ENCODE measurements at places on chromosomes 4 and X.

DNA sequence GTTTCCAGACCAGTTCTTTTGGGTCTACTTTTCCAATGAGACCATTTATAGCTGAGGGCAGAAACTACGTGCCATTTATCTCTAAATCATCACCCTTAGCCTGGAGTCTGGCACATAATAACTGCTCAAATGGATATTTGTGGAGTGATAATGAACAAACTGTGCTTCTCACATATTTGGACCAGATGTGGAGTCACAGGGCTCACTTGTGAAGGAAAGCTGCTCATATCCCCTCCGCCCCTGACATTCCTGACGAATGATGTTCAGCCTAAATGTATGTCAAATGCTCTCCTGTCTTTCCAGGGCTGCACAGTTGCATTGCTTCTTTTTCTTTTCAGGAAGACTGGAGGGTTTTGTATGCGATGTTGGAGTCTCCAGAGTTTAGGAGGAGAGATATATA, 110.1 kb downstream of the GBA3 start:
- H3K27ac ChIP-seq: no peak overlapping the region
- no peaks in the 10 kb centered on the region for H3K36me3 ChIP-seq
- H3K27me3 ChIP-seq: peaks cover 2% of the 10 kb centered on the region
- no peak for DNase-seq
- H3K4me1 ChIP-seq: no peaks in the 10 kb centered on the region

DNA sequence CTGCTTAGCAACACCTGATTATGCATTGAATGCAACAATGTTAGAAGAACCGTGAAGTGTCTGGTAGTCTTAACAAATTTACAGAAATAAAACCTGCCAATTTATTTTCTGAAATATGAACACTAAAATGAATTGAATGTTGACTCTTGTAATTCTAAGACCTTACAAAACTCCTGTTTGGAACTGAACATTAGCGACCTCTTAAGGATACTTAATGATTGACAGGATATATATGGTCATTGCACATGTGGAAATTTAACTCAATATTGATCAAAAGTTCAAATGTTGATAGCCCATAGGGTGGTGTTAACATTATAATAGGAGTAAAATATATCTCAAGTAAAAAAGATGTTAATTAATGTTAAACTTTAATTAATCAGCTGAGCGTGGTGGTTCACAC, 79.1 kb downstream of the TECRL start:
- H3K4me3 ChIP-seq: no peak overlapping the region
- no peaks in the 10 kb centered on the region for H3K36me3 ChIP-seq
- no peak overlapping the region for H3K27ac ChIP-seq
- no peaks in the 10 kb centered on the region for H3K4me1 ChIP-seq

DNA sequence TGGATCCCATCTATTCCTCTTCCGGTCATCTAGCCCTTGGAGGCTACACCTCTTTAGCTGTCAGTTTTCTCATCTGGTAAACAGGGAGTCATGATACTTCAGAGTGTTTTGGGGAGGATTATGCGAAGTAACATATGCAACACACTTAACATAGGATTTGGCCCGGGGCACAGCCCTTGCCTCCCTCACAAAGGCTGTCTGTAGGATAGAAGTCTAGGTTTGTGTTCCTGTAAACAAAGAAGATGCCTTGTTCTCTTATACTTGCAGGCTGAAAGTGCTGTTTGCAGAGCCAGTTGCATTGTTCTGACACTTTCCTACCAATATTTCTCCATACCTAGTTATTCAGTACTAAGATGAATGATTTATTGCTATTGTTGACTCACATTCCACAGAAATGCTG, 2.2 kb upstream of the APELA start:
- DNase-seq: no peak
- H3K4me3 ChIP-seq: no peak overlapping the region
- H3K27ac ChIP-seq: no peak overlapping the region
- no peaks in the 10 kb centered on the region for H3K36me3 ChIP-seq
- no peaks in the 10 kb centered on the region for H3K4me1 ChIP-seq
- H3K27me3 ChIP-seq: peaks cover 9% of the 10 kb centered on the region

- H3K36me3 ChIP-seq: peaks cover 2% of the 10 kb centered on the region
- no peaks in the 10 kb centered on the region for H3K27me3 ChIP-seq
- peaks cover 25% of the 10 kb centered on the region for H3K4me1 ChIP-seq
- H3K4me3 ChIP-seq: peak overlapping the region; percentile 59
Observed at GRCh38 chrX:130120321-130120731, 10.0 kb upstream of the ELF4 start.

GRCh38 chrX:150036181-150036580, 97.9 kb upstream of the EOLA2 start:
- no peak for DNase-seq
- H3K4me1 ChIP-seq: no peaks in the 10 kb centered on the region
- no peak overlapping the region for H3K27ac ChIP-seq
- H3K36me3 ChIP-seq: no peaks in the 10 kb centered on the region
- H3K27me3 ChIP-seq: peaks cover 3% of the 10 kb centered on the region

DNA sequence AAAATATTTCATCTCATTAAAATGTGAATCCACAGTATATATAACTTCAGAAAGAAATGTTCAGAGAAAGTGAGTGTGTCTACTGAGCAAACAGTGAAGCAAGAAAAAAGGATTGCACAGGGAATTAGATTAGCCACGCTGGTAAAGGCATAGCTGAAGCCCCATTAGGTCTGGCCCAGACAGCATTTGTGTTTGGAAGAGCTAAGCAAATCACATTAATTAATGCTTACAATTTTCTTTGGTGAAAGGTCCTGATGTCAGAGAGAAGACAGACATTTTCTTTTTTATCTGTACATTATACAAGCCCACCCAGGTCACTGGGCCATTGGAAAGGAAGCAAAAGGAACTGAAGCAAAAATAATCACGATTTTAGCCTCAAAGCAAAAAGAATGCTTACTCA, 354.6 kb downstream of the GRID2 start:
- no peaks in the 10 kb centered on the region for H3K4me1 ChIP-seq
- no peak overlapping the region for H3K27ac ChIP-seq
- no peaks in the 10 kb centered on the region for H3K36me3 ChIP-seq
- no peak overlapping the region for H3K4me3 ChIP-seq
- no peaks in the 10 kb centered on the region for H3K27me3 ChIP-seq

GRCh38 chr4:25310066-25310802, 2.3 kb upstream of the ZCCHC4 start:
- H3K4me1 ChIP-seq: peaks cover 21% of the 10 kb centered on the region
- no peak overlapping the region for H3K27ac ChIP-seq
- peaks cover 3% of the 10 kb centered on the region for H3K36me3 ChIP-seq

- H3K36me3 ChIP-seq: no peaks in the 10 kb centered on the region
- H3K27me3 ChIP-seq: peaks cover 5% of the 10 kb centered on the region
- no peak overlapping the region for H3K27ac ChIP-seq
- DNase-seq: no peak
- no peaks in the 10 kb centered on the region for H3K4me1 ChIP-seq
Observed at GRCh38 chr4:123698556-123698955, 302.0 kb downstream of the SPRY1 start.
